ENCODE measurements at places on chromosomes 5 and 9.
A peak's percentile ranks its signal among the peaks of the same experiment; 100 is the strongest.

DNA sequence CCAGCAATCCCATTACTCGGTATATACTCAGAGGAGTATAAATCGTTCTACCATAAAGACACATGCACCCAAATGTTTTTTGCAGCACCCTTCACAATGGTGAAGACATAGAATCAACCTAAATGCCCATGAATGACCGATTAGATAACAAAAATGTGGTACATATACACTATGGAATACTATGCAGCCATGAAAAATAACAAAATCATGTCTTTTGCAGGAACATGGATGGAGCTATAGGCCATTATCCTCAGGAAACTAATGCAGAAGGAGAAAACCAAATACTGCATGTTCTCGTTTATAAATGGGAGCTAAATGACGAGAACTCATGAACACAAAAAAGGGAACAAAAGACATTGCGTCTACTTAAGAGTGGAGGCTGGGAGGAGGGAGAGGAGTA lies 114.5 kb downstream of the HTR4 start:
- no peak for DNase-seq

- peak; percentile 77 for DNase-seq
Measured at GRCh38 chr5:150656191-150657132, 4.6 kb upstream of the MYOZ3 start.

DNA sequence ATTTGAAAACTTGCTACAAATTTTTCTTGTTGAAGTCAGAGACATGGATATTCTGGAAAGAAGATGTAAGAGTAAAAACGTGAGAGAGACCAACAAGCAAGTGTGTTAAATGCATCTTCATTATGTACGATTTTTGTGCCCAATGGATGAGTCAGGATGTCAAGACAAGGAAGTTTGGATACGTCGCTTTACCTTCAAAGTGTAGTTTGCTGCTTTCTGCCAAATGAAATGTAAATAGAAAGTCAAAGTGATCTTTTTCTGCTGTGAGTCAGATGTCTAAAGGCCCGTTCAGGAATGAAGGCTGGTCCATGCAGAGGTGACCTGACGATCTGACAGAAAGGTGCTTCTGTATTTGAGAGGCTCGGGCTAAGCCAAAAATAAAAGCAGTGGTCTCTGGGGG lies 273.1 kb upstream of the PIK3R1 start:
- DNase-seq = no peak

GRCh38 chr5:79834098-79834753 lies 144.6 kb downstream of the CMYA5 start:
- DNase-seq = no peak

DNA sequence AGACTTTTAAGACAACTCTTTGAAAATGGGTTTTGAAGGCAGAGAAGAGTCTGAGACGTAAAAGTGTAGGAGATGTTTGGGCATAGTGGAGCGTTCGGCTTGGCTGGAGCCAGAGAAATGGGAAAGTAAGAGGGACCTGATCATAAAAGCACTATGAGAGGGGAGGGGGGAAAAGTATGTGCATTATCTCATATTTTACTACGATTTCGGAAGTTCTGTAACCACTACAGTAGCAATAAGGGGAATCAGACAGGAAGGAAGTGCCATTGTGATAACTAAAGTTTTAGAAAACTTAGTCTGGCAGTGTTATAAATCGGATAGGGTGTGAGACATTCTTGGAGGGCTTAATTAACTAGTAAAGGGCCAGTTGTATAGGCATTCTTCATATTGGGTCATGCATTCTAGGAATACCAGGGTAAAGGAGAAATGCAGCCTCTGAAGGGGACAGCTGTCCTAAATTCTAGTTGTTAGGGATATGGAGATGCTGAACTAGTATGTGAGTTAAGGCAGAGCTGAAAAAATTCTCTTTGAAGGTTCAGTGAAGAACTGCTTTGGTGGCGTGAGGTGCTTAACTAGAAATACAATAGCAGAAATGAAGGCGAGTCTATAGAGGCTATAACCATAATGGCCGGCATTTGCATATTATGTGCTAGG lies 83.8 kb upstream of the FREM1 start:
- no peak for DNase-seq

DNA sequence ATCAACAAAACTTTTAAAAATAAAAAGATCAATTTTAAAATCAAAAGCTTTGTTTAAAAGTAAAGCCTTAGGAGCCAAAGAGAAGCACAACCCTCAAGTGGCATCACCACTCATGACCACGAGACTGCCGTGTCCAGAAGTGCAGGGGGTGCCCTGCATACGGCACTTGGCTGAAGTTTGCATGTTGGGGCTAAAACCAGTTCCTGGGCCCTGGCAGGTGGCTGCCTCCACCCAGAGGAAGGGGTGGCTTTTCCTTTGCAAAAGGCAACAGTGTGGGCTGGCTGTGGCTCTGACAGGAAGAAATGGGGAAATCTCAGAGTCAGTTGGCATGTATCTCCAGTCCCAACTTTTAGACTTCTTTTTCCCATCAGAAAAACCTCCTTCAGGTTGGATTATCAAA lies 15.3 kb downstream of the TRMO start:
- no peak for DNase-seq

- no peak for DNase-seq
Measured at GRCh38 chr9:77750284-77750683, 102.2 kb upstream of the GNA14 start.

DNA sequence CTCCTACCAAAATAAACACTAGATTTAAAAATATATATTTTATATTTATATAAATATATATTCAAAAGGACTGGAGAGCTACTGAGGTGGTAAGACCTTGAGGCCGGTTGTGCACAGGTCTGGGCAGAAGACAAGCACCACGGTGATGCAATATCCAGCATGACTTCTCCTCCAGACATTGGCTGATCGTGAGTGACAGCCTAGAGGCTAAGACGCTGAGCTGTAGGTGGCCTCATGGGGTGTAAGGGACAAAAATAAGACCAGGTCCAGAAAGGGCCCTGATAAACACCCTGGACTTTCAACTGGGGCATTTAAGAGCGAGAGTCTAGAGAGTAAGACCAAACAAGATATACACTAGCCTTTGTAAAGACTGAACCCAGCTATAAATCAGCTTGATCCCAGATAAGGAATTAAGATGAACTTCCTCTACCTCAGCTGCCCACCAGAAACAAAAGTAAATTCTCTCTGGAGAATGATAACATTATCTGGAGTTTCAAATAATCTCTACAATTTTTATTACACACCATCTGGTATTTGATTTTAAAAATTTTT lies 14.2 kb upstream of the C5orf47 start:
- DNase-seq = no peak

DNA sequence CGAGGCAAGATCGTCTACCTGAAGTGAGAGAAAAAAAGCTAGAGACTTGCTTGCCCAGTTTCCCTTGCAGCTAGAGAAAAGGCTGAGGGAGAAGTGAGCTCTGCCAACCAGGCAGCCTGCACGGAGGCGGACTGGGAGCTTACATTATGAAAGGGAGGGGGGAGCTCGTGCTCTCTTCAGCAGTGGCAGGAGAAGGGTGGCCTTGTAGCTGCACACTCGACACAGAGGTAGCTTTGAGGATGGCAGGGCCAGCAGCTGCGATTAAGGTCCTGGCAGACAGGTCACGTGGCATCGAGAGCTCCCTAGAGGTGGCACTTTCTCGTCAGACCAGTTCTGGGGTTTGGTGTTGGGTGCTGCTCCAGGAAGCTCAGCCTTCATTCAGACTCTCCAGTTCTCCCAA lies 26.7 kb downstream of the APBA1 start:
- DNase-seq = no peak

DNA sequence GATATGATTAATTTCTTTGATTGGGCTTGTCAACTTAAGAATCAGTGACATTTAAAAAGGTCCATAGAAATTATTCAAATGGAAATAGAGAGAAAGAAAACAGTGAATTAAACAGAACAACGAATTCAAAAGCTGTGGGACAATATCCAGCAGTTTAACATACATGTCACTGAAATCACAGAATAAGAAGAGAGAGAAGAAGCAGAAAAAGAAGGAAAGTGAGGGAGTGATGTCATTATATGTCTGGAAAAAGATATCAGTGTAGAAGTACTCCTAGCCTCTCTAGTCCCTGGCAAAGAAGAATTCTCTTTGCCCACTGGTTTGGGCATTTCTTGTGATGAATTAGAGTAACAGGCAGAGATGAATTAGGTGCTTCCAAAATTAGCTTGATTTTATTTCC lies 109.2 kb upstream of the ABCA1 start:
- DNase-seq = no peak

GRCh38 chr9:70402213-70402612 lies 12.2 kb downstream of the KLF9 start:
- no peak for DNase-seq

GRCh38 chr5:100575815-100576214 lies 40.6 kb downstream of the FAM174A start:
- no peak for DNase-seq

GRCh38 chr5:135323701-135324132 lies 75.3 kb downstream of the MACROH2A1 start:
- no peak for DNase-seq

DNA sequence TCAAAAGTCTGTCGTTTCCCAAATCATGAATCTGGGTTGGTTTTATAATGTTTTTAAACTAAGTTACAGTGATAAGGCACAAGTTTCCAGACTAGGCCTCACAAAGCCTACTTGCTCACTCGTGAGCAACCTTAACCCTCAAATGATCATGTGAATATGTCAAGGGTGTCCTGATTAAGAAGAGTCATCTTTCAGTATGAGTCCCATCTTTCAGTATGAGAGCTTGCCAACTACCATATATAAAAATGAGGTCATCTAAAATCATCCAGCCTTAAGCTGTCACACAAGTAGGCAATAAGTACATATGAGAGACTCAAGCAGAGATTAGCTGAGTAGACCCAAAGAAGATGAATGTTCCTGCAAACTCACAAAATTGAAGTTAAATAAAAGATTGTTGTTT lies 668.4 kb upstream of the FAM174A start:
- no peak for DNase-seq

DNA sequence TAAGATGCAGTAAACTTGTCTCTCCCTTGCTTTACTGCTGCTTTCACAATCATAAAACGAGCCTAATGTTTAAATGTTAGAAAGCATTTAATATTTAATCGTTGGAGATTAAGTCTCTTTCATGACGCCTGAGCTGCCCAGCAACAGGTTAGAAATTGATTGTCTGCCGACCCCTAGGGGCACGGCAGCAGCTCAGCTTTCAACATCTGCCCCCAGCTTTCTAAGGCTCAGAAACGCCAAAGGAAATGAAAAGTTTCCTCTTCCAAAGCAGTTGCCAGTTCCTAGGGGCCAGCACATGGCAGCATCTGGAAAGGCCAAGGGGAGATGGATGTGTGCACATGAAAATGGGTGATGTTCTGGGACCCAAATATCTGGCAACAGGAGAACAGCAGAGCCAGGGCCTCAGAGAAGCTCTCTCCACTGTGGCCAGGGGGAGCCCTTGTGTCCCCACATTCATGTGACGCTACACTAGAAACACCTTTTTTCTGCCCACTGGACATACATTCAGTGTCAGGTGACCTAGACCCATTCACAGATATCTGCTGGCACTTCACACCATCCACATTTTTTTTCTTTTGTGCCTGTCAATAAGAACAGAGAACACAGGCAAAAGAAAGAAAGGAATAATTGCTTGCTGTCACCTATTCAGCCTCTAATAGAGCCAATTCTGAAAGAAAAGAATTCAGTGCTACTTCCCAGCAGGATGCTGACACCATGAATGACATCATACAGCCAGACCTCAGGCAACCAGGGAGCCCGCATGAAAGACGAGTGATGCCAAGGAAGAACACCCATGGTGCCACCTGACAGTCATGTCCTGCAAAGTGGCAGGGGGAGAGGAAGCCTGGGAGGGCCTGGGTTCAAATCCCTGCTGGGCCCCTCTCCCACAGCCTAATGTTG lies 205.0 kb upstream of the TAS2R1 start:
- DNase-seq = no peak

GRCh38 chr5:97095318-97095732 lies 47.1 kb downstream of the LIX1 start:
- no peak for DNase-seq

- no peak for DNase-seq
Measured at GRCh38 chr9:129225815-129226214, 47.8 kb upstream of the IER5L start.

DNA sequence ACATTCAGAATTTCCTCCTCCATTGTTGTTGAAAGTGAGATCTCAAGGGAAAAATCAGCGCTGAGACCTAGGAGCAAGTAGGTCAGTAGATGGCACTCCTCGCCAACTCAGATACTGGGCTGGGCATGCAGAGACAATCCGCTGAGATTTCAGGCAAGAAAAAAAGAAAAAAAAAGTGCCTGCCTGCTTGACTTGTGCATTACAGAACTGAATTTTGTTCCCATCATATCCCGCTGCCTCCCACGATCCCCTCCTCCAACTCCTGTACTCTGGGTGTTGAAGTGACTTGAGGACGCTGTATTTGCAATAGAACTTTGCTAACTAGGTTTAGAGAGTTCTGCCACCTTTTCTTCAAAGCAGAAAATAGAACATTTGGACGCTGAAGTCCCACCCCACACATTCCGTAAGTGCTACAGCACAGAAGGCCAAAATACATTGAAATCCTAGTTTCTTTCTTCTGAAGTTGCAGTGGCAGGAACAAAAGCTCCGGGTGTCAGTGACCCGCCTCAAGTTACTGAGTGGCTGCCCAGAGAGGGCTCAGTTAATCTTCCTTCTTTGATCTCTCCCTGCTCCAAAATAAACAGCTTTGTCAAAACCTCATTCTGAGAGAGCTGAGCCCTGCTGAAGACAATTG lies 265.8 kb downstream of the MLLT3 start:
- peak; percentile 6 for DNase-seq

DNA sequence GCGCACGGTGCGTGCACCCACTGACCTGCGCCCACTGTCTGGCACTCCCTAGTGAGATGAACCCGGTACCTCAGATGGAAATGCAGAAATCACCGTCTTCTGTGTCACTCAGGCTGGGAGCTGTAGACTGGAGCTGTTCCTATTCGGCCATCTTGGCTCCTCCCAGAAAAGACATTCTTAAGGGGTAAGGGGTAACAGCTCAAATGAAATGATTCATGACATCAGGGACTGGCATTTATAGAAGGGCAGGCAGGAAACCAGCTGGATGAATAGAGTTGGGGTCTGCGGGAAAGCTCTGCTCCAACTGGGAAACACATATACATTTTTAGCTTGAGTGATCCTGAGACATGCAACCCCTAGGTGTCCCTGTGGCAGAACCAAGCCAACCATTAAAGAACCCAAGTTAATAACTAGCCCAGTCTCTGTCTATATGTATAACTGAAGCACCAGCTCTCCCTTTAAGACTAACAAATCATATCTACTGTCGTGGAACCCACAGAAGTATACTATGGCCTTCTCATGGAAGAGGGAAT lies 119.3 kb downstream of the LMNB1 start:
- no peak for DNase-seq

Measured in activated T-helper 1 cell treated with Interleukin-2 at 50 U/mL for 16 hours (primary cell).